ENCODE measurements at places on chromosomes 5 and 9.
A peak's percentile ranks its signal among the peaks of the same experiment; 100 is the strongest.

DNA sequence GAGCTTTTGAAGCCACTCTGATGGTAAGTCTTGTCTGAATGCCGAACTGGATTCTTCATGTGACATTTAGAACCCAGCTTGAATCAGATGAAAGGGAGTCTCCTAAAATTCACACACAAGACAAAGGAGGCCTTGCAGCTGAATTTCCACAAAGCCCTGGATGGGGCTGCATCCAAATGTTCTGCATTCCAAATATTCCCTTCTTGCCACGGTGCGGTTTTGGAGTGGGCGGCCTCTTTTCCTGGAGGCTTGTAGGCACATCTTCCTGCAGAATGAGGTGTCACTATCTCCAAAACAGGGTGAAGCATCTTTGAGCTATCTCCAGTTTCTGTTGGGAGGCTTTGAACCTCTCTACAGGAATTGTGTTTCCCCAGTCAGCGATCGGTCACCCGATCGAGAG is 342.7 kb downstream of the ARHGEF28 start:
- no peak for DNase-seq

GRCh38 chr5:128395073-128395472 is 143.0 kb downstream of the FBN2 start:
- no peak for DNase-seq

DNA sequence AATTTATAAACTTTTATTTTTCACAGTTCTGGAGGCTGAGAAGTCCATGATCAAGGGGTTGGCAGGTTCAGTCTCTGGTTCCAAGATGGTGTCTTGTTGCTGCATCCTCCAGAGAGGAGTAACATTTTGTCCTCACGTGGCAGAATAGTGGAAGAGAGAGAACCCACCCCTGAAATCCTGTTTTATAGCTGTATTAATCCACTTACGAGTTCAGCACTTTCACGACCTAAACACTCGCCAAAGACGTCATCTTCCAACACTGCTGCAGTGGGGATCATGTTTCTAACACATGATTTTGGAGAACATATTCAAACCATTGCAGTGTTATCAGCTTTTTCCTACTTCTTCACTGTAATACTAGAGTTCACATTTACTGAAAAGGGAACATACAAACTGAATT is 233.0 kb upstream of the ATP10B start:
- DNase-seq: no peak

GRCh38 chr5:69032009-69032408 is 61.8 kb upstream of the SLC30A5 start:
- no peak for DNase-seq

DNA sequence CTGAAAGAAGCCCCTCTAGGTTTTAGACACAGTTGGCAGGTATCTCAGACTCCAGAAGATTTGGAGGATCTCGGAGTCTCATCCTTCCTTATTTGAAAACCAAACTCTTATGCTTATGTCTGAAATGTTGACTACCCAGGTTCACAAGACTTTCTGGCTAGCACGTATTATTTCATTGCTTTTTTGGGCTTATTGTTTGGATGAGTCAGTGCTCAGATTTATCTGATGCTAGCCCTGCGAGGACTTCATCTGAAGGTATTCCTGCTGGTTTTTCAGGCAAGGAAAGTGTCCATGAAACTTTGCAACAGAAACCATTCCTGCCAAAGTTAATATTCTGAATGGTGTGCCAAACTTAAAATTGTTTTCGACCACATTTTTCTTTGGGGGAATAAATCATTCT is 8.5 kb downstream of the OSTF1 start:
- no peak for DNase-seq

- no peak for DNase-seq
Measured at GRCh38 chr9:8332871-8333270, 533.3 kb upstream of the DMAC1 start.

DNA sequence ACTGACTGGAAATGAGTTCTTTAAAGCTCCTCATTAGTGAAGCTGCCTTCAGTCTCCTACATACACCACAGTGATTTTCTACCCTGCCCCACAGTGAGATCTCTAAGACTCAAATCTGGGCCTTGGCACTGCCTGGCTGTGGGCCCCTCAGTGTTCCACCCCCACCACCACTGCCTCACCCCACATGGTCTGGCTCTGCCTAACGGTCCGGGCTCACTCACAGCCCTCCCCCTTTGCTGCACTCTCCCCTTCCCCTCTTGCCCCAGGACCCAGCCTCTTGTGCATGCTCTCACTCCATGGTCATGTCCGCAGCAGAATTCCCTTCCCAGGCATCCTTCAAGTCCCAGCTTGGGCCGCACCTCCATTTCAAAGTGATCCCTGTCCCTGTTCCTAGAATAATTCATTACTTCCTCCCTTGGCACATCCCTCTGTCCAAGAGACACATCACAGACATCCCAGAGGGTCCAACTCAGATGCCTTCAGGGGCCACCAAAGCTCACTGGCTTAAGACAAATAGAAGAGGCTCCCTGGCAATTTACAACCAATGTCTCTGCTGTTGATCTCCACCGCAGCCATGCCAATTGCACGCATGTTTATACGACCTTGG is 56.7 kb downstream of the HRH2 start:
- DNase-seq: peak; percentile 37

GRCh38 chr9:135297456-135298075 is 182.0 kb upstream of the PPP1R26 start:
- DNase-seq: no peak

- DNase-seq: no peak
Measured at GRCh38 chr5:174799121-174799520, 74.7 kb downstream of the MSX2 start.

DNA sequence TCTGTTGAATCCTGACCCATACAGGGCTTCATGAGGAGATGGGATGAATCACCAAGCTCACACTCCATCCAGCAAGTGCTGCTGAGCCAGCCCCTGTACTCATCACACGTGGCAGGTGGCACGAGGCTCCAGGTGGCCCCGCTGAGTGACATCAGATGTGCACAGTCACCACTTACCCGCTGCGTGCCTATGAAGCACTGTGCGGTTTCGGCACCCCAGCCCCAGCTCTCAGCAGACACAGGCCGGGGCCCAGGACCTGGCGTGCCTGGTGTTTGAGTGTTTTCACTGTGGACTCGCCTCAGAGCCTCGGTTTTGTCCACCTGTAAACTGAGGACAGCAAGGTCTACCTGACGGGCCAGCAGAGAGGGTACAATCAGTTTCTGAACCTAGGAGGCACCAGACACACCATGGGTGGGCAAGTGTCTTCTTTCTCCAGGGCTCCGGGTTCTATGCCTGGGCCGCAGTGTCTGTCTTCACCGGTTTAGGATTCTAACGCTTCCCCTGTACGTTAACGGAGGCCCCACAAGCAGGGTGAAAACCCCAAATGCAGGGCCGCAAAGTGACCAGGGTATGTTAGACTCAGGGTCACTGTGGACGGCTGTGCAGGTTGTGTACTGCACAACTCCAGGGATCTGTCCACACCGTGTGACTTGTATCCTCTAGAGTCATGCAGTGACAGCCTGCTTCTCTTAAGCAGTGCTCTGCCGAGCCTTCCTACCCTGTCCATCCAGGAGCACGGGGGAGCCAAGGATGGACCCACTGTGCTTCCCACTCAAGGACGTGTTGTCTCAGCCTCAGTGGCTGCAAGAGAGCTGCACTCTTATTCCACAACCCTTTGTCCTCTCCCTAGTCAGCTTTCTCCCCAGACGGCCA is 44.3 kb upstream of the COL5A1 start:
- DNase-seq: no peak

- DNase-seq: no peak
Measured at GRCh38 chr9:94554078-94554438, 825 bp upstream of the PCAT7 start.

DNA sequence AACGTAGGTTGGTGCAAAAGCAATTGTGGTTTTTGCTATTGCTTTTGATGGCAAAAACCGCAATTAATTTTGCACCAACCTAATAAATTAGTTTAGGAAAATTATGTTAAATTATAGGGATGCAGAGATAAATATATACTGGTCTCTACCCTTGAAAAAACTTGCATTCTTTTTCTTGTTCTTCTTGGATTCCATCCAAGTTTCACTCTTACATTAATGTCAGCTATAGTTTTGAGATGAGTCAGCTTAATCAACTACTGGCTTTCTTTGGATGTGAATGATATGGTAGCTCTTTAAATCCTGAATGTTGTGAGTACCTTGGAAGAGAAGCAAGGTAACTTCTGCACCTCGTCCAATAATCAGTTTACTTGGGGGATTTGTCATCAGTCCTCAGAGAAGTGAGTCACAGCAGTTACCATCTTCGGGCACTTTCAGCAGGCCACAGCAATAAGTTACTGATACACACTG is 549.0 kb upstream of the ZNF608 start:
- DNase-seq: peak; percentile 41

GRCh38 chr9:120926397-120926928 is at the start of gene TRAF1:
TRAF1 (minus strand) TSS chr9:120926796; CDS start chr9:120926075, 721 bp downstream.
- no peak for DNase-seq

DNA sequence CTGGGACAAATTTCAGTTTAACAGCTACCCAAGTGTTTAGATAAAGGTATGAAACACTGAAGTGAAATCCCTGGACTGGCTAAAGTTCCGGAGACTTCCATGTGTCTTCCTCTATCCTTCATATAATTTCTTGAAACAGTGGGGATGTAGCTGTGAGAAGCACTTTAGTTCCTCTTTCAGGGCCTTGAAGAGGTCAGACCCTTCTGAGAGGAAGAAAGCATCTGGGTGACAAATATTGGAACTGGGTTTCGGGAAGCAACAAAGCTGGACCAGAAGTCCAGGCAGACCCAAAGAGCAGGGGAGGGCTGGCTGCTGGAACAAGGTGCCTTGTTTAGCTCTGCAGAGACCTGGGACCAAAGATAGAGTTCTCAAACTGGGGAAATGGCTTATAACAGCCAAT is 75.4 kb upstream of the ZFAND5 start:
- DNase-seq: no peak

DNA sequence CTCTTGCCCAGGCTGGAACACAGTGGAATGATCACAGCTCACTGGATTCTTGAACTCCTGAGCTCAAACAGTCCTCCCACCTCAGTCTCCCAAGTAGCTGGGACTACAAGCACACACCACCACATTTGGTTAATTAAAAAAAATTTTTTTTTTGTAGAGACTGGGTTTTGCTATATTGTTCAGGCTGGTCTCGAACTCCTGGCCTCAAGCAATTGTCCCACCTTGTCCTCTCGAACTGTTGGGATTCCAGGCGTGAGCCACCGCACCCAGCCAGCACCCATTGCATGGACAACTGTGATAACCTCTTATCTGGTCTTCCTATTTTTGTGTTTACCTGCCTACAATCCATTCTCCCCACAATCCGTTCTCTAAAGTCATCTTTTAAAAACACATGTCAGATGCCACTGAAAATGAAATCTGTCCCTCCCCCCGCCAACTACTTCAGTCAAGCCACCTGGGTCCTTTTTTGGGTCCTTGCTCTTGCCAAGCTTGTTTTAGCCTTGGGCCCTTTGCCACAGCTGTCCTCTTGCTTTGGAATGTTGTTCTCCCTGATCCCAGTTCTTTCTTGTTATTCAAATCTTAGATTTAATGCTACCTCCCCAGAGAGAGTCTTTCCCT is 250.5 kb downstream of the PIK3R1 start:
- no peak for DNase-seq

GRCh38 chr9:36572515-36573418 is at the start of gene MELK:
MELK (plus strand) TSS chr9:36572895; CDS start chr9:36581682, 8,787 bp downstream.
- peak; percentile 67 for DNase-seq

- peak; percentile 97 for DNase-seq
Measured at GRCh38 chr5:150317048-150318003, 14.6 kb upstream of the ARSI start.

GRCh38 chr5:130316971-130317680 is 412.9 kb downstream of the CHSY3 start:
- no peak for DNase-seq

DNA sequence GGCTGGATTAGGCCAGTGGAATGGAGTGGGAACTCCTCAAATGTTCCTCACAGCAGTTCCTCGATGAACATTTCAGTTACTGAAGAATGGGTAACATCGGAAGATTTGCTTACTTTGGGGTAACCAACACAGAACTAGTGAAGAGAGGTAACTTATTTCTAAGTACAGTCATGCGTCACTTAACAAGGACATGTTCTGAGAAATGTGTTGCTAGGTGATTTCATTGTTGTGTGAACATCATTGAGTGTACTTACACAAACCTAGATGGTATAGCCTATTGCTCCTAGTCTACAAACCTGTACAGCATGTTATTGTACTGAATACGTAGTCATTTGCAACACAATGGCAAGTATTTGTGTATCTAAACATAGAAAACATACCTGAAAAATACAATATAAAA is 228.3 kb downstream of the MAST4 start:
- DNase-seq: no peak

DNA sequence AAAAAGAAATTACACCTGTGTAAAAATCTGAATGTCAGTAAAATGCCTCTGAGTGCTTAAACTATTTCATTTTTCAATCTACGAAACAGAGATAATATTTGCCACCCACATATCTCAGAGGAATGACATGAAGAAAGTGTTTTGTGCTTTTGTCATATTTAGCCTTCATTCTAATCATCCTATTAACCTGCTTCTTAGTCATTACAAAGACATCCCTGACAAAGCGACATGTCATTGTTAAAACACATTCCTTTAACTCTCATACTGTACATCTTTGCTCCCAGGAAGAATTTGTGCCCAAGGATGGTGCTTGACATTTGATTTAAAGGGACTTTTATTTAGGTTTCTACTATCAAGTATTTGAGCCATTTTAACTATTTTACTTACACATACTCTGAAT is 275.9 kb downstream of the DMRTA1 start:
- DNase-seq: no peak

GRCh38 chr5:133110709-133111108 is 58.9 kb downstream of the HSPA4 start:
- no peak for DNase-seq

DNA sequence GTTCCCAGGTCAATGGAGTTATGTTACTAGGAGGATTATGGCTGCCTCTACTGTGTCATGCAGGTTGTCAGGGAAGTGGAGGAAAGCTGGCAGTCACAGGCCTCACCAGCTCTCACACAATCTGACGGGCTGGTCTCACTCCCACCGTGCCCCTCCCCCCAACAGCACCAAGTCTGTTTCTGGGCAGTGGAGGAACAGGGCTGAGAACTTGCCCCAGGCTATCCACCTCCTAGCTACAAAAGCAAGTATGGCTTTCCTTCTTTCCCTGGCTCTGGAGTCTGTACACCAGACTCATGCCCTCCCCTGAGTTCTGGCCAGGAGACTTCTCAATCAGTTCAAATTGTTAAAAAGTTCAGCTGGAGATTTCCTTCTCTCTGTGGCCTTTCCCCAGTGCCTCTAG is 25.7 kb upstream of the RIOK2 start:
- no peak for DNase-seq

GRCh38 chr5:35420200-35420599 is 189.9 kb upstream of the PRLR start:
- no peak for DNase-seq
